ENCODE measurements at places on chromosomes 11 and 22.

DNA sequence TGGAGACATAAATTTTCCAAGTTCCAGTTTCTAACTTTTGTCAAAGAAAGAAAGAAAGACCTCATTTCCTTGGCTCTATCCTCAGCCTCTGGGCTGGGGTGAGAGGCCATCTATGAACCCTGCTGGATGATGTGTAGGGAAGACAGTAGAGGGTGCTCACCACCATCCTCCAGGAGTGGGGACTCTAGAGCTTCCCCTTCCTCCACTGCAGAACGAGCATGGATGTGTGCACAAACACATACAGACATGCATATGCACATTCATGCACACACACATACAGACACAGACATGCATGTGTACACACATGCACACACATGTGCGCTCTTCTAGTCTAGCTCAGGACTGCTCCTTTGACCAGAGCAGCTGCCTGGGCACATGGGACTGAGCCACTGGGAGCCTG, 565.8 kb downstream of the BUD13 start:
- DNase-seq = no peak

- DNase-seq = no peak
Observed at GRCh38 chr11:57480409-57481137, 20.2 kb downstream of the RTN4RL2 start.

GRCh38 chr11:125062218-125062930, 731 bp upstream of the SLC37A2 start:
- DNase-seq = no peak

DNA sequence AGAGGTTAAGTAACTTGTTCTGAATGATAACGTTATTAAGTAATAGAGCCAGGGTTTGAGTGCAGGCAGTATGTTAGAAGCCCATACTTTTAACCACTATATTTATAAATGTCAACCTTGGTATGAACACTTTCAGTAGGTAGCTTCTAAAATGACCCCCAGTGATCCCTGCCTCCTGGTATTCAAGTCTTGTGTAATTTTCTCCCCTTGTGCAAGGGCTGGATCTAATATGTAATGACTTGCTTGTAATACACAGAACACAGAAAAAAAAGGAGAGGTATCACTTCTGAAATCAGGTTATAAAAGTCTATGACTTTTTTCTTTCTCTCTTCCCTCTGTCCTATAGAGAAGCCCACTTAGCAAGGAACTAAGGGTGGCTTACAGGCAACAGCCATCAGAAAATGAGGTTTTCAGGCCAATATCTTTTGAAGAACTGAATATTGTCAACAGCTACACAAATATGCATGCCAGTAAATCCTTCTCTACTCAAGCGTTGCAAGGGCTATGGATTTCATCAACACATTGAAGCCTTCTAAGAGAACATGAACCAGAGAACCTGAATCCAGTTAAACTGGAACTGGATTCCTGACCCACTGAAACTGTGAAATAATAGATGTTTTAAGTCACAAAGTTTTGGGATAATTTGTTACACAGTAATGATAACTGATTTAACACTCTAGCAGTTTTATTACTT, 712.3 kb downstream of the METTL15 start:
- DNase-seq = no peak

DNA sequence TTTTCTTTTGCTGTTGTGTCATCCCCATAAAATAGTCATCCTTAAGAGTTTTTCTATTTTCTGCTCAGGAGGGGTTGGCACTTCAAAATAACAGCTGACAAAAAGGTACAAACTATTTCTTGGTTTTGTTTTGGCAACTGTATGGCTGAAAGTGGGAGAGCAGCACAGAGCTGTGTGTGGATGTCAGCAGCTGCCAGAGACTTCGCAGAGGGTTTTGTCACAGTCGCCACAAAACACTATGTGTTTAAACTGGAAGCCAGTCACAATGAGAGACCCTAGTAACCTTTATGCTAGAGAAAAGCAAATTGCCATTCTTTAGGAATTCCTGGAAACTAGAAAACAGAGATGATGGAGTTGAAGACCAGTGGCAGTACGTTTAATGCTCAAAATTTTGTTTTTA, 189.6 kb upstream of the CCDC90B start:
- no peak for DNase-seq

- DNase-seq = no peak
Observed at GRCh38 chr11:79092791-79093353, 348.0 kb downstream of the TENM4 start.

GRCh38 chr22:45934659-45935341, 42.2 kb downstream of the WNT7B start:
- no peak for DNase-seq

DNA sequence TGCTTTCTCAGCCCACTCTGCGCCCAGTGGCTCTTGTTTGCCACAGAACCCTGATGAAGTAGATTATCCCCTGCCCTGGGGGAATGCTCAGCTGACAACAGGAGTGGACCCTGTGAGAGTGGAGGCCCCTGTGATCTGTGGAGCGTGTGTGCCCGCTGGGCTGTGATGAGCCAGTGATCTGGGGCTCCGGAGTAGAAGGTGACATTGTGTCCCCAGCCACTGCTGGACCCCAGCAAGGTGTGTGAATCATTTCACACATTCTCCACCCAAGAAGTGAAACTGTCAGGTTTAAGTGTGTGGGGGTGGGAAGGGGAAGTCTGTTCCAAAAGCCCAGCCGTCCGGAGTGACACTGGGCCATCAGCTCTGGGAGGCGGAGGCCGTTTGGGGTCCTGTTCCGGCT, 33.1 kb upstream of the GRAMD4 start:
- DNase-seq = no peak

DNA sequence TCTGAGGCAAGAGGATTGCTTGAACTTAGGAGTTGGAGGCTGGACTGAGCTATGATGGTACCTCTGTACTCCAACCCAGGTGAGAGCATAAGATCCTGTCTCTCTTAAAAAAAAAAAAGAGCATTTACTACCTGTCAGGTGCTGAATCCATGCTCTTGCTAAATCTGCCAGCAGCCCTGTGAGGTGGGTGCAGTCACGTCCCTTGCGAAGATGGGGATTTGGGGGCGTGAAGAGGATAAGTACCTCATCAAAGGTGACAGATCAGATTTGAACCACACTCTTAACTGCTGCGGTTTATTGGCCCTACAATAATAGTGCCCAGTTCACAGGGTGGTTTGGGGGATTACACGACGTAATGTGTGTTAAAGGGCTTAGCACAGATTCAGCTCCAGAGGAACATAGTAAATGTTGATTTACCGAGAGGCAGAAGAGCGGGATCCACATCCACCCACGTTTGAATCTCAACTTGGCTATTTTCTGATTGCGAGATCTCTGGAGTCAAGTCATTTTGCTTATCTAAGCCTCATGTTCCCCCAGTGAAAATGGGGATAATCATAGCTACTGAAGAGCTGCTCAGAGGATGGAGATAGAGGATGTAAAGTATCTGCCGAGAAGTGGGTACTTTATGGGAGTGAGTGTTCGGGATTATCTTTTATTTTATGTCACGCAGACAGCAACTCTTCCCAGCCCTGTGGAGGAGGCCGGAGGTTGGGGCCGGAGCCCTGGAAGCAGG, 28.1 kb upstream of the LRRC10B start:
- DNase-seq = no peak

- DNase-seq = no peak
Observed at GRCh38 chr11:111001986-111002611, 243.4 kb upstream of the POU2AF2 start.

GRCh38 chr11:107505647-107506225, 48.1 kb upstream of the CWF19L2 start:
- no peak for DNase-seq

GRCh38 chr11:17076517-17077239, 789 bp downstream of the RPS13 start:
- DNase-seq = no peak

DNA sequence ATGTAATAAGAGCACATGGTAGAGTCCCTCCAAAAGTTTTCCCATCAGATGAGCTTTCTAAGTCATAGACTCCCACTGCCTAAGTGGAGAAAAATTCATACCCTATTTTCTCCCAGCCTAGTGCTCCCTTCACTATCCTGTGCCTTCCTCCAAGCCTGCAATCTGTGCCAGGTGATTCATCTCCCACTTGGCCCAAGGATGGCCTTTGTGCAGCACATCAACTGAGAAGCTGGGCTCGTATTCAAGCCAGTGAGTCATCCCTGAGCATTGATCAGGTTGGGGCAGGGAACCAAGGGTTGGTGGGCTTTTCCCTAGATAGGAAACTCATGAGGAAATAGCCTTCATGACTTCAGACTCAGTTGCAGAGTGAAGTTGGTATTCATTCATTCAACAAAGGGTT, 64.6 kb downstream of the PANX1 start:
- DNase-seq = no peak

DNA sequence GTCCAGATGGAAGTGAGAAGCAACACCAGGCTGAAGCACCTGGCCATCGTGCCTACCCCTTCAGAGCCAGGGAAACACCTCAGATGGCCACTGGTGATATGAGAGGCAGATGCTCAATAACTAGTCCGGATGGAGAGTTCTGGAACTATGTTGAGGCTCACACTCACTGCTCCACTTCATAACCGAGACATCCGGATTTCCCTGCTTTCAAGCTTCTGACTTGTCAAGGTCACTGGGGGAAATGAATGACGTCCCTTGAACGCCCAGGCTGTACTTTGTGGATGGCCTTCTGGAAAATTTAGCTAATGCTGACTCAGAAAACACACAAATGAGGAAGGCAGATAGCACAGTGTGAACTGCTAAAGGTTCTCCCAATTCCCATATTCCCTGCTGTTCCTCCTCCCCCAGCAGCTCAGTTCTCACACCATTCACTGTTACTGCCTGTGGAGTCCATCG, at the start of gene LYVE1:
Gene LYVE1, minus strand, starts transcription at position 180 of the 456 bp plus-strand sequence. Its CDS starts 133 bp downstream, at position 47.
- no peak for DNase-seq

GRCh38 chr22:43277987-43278601, 65.1 kb downstream of the SCUBE1 start:
- no peak for DNase-seq

DNA sequence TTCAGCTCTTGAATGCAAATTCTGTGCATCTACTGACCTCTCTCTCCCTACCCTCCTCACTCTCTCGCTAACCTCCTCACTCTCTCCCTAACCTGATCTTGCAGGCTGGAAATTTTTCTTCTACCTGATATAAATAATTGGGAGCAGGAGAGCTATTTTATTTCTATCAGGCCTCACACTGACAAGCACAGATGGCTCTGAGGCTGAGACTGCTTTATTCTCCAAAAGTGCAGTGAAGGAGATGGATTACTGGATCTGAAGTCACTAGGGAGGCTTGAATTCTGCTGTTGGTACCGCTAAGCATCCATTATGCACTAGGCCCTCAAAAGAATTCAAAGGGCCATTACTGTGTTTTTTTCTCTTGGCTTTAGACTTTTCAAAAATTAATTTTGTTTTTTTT, 19.4 kb upstream of the LDHA start:
- no peak for DNase-seq

GRCh38 chr11:82034527-82034926, 699.1 kb downstream of the FAM181B start:
- DNase-seq = no peak

- DNase-seq = no peak
Observed at GRCh38 chr11:105589346-105589745, 20.5 kb upstream of the GRIA4 start.

DNA sequence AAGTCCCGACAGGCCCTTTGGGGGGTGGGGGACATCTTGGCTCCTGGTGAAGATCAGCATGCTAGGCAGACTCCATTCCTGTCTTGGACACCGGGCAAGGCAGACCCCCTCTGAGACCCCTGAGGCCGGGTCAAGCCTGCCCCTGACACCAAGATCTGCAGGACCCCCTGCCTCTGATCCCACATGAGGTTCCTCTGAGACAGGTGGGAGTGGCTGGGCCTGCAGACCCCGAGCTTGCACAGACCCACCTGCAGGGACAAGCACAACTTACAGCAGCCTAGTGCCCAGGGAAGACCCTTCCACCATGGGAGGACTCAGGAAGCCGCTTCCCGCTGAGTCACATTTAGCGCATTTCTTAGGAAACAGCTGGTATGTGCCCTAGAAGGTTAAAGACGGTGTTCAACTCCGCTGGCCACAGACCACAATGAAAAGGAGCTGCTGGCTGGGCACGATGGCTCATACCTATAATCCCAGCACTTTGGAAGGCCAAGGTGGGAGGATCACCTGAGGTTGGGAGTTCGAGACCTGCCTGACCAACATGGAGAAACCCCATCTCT, 15.5 kb downstream of the ARVCF start:
- DNase-seq = no peak

DNA sequence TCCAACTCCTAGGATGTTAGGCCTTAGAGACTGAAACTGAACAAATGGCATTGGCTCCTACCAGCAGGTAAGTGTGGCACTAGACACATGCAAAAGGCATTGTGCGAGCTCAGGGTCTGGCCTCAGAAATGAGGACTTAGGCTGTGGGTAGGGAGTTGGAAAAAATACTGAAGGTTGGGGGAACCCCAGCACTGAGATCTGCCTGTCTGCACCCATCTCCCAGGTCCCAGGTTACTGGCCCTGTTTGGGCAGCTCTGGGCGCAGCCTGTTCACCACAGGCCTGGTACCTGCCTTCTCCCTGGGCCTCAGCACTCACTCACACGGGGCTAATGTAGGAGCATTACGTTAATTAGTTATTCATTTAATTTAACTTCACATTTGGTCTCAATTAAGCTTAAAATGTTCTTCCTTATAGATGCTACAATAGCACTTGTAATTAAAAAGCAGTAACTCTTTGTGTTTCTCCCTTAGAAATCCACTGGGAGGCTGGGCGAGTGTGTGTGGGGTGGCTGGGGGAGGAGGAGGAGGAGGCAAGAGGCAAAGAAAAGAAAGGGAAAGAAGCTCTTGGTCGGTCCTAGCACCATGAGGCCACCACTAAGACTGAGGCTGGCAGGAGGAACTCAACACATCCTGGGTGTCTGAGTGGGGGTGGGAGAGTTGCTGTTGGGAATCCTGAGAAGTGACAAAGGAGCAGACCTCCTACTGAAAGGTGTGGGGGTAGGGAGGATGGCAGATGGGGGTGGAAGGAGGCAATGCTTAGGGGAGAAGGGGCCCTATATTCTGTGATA, 19.4 kb downstream of the TMEM218 start:
- DNase-seq = no peak

- DNase-seq = no peak
Observed at GRCh38 chr11:77411137-77411707, 62.7 kb downstream of the PAK1 start.

- no peak for DNase-seq
Observed at GRCh38 chr11:93512073-93512475, 31.1 kb downstream of the SMCO4 start.

DNA sequence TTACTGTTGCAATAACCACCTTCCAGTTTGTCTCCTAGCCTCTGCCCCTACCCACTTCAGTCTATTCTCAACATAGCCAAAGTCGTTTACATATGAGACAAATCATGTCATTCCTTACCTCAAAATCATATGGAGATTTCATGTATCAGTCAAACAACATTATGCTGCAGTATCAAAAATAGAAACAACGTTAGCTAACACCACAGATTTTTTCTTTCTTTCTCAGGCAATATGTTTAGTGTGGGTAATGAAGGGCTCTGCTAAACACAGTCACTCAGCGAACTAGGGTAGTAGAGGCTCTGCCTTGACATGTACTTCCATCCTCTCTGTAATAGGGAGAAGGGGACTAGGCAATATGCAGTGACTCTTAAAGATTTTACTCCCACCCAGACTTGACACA, 141.3 kb upstream of the DDI1 start:
- no peak for DNase-seq

- DNase-seq = no peak
Observed at GRCh38 chr11:19246816-19247215, 6.1 kb upstream of the E2F8 start.

GRCh38 chr11:12200279-12200990, 90.0 kb downstream of the MICAL2 start:
- no peak for DNase-seq

- DNase-seq = peak; percentile 16
Observed at GRCh38 chr11:116148056-116148455, 624.7 kb downstream of the BUD13 start.
